Left colon (tissue), 2 donors: ENCODE measurements at places on chromosomes 5 and 9.

GRCh38 chr9:36842560-36843530, 191.2 kb downstream of the PAX5 start:
- DNase-seq: no peak

DNA sequence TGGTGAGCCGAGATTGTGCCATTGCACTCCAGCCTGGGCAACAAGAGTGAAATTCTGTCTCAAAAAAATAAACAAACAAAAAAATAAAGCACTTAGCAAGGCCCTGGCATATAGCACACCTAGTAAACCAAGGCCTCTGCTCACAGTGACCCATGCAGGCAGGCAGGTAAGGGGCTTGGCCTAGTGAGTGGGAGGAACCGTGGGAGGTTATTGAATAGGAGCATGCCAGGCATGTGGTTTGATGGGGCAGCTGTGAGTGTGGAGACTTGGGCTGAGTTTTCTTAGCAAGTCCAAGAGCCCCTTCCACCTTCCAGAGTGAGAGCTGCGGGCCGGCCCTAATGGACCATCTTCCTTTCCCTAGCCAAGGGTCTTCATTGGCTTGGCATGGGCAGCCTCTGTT, 4.5 kb upstream of the NDST1 start:
- DNase-seq: no peak

- no peak for DNase-seq
These were observed 142.8 kb downstream of the AP3B1 start for GRCh38 chr5:78151594-78152271.

DNA sequence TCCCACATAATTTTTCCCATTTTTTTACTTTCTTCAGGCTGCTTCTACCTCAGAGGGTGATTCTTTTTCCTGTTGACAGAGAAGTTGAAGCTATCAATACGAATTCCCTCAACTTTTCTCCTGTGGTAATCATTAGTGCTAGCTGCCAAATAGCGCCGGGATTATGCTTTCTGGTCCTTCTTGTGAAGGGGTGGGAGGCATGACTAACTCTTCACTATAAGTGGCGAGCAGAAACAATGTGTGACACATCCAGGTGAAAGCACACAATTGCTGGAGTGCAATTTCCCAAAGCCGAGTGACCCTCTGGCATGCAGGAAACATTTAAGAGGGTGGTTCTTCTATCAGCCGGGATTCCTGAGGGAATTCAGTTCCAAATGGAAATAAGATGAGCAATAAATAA, 56.0 kb downstream of the TRPC7 start:
- DNase-seq: no peak

DNA sequence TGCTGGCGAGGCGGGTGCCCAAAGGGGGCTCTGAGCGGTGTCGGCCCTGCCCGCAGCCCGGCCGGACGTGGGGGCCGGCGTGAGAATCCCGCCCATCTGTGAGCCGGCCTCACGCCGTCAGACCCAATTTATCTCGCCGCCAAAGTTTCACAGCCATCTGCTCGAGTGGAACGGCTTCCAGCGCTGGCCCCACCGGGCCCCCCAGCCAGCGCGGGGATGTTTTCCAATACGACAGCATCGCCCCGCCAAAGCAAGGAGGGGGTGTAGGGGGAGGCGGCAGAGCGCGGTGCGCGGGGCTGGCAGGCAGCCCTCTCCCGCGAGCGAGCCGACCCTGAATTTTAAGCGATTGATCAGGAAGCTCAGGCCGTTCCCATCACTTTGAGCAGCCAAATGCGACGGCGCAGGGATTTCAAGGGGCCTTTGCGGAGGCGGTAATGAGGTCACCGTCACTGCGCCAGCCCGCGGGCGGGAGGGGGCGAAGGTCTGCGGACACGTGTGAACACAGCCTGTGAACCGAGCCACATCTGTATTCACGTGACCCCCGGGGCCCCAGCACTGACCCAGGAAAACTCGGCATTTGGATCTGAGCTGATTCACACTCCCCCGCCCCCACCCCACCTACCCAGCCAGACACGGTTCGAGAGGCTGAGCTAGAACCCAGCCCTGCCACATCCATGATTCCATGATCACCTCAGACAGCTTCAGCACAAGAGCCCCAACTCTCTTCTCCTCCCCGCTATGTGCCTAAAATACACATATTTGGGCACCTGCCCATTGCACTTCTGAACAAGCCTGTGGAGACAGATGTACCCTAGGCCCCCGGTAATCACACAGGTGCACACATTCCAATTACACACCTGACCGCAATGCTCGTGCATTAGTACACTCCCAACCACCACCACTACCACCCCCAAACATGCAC, 47.8 kb upstream of the PSD2 start:
- DNase-seq: peak; percentile 44

DNA sequence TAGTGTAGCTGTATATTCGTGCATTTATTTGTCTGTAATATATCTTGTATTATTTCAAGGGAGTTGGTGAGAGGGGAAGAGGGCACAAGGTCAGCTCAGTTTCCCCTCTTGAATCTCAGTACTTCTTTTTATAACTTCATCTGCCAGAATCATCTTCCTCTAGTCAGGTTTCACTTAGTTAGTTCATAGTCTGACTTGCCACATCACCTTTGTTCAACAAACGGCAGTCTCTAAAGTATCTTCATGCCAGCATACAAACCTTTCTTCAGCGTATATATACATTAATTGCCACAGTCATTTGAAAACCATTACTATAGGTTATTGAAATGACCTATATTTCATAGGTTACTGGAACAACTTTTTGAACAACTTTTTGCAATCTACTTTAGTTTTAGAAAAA, 1.6 kb downstream of the ECM2 start:
- no peak for DNase-seq

DNA sequence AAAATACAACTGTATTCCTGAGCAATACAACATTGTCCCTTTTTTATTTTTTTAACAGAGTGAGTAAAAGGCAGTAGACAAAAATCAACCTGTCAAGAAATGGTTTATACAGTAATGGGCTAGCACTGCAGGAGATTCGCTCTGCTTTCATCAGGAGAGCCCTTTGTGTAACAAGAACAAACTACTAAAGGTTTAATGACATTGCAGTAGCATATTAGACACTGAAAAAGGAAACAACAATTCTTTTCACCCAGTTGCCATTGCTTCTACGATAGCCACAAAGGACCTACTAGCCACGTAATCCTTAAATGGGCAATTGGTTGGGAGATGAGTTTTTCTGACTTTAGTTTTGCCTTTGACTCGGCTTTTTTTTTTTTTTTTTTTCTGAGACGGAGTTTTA, 319.8 kb upstream of the TRPM3 start:
- DNase-seq: no peak

DNA sequence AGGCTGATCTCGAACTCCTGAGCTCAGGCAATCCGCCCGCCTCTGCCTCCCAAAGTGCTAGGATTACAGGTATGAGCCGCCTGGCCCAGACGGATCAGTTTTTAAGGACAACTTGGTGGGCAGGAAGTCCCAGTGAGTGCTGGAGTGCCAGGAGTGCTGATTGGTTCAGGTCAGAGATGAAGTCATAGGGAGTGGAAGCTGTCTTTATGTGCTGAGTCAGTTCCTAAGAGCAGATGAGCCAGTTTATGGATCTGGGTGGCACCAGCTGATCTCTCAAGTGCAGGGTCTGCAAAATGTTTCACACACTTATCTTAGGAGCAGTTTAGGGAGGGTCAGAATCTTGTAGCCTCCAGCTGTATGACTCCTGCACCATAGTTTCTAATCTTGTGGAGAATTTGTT, 292.1 kb upstream of the ELAVL2 start:
- DNase-seq: no peak

GRCh38 chr5:21154526-21154925, 1166.5 kb upstream of the CDH18 start:
- DNase-seq: no peak

DNA sequence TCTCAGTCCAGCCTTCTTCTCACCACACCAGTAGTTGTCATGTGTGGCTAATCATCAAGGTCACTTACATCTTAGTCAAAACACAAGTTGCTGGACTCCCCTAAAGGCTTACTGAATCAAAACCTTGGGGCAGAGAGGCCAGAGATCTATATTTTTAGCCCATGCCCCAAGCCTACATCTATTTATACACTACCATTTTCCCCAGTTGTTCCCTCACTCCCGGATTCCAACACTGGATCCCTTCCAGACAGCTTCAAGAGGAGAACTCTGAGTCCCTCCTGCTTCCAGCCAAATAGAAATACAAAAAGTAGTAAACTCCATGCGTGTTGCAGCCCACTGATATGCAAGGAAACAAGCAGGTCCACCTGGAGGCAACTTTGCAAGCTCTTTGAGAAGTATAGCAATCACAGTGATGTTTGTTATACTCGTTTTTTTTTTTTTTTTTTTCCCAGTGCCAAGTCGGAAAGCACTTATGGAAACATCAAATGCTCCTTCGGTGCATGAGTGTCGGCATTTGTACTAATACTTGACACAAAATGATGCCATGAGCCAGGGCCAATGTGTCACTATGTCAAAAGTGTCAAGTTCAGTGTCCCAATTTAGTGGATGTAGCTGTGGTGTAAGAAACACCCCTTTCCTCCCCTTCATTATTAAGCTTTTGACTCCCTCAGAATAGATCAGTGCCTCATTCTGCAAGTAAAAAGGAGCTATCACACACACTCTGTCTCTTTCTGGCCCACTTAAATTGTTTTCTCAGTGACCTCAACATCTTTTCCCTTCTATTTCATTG, 594.2 kb upstream of the SGCD start:
- no peak for DNase-seq

DNA sequence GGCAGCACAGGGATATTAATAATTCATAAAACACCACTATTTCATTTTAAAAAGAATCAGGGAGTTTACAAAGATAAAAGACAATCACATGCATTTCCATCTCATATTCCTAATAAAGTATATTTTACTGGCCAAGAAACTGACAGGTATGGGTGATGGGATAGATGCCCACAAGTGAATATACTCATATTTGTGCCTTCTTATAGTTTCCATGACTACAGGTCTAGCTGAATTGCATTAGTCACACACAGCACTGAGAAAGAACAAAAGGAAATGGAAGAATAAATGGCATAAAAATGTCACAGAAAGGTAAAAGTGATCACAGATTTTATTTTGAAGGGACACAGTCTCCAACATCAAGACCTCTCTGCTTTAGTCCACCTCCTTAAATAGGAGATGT, 193.5 kb downstream of the PLK2 start:
- DNase-seq: no peak

DNA sequence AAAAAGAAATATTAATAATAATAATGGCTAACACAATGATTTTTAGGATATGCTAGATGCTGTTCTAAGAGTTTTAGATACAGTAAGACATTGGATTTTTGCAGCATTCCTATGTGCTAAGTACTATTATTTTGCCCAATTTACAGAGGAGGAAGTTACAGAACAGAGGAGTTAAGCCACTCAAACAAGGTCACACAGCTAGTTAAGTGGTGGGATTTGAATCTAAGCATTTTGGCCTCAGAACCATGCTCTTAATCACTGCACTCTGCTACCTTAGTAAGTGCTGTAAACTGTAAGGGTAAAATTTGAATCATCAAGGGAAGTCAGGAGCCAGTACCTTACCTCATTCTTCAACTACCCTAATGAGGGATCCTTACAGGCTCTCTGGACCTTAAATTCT, 25.4 kb downstream of the RPS23 start:
- DNase-seq: no peak

DNA sequence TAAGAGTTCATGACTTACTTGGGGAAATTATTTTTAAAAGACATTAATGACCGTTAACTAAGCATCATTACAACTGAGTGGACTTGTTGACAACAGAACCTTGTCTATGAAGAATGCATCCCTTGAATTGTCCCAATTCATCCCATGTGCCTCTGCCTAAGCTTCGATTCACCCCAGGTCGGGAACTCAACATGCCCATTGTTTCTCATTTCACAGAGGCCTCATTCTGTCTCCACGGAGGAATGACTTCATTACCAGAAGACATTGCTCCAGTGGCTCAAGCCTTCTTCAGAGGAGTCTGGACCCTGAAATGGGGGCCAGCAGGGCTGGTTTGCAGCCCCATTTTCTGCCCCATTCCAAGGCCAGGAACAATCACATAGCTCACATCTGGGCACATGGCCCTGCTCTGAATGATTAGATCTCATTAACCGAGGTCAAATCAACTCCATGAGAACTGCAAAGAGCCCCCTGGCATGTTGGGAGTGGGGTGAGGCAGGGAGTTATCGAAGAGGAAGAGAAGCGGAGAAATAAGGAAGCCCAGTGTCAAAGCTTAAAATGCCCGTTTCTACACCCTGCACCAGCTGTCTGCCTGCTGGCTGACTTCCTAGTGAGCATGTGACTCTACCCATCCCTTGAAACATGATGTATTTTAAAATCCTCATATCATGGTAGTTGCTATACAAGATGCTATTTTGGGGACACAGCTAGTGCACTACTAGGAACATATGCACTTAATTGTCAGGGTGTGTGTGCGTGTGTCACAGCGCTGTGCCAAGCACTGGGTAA, 137.3 kb downstream of the LHFPL2 start:
- peak; percentile 34 for DNase-seq

GRCh38 chr9:3006851-3007250, 163.0 kb upstream of the PUM3 start:
- DNase-seq: no peak
